ENCODE measurements at places on chromosomes 5 and 9.

- DNase-seq = no peak
Measured at GRCh38 chr9:129809346-129809745, 6.4 kb downstream of the TOR1B start.

DNA sequence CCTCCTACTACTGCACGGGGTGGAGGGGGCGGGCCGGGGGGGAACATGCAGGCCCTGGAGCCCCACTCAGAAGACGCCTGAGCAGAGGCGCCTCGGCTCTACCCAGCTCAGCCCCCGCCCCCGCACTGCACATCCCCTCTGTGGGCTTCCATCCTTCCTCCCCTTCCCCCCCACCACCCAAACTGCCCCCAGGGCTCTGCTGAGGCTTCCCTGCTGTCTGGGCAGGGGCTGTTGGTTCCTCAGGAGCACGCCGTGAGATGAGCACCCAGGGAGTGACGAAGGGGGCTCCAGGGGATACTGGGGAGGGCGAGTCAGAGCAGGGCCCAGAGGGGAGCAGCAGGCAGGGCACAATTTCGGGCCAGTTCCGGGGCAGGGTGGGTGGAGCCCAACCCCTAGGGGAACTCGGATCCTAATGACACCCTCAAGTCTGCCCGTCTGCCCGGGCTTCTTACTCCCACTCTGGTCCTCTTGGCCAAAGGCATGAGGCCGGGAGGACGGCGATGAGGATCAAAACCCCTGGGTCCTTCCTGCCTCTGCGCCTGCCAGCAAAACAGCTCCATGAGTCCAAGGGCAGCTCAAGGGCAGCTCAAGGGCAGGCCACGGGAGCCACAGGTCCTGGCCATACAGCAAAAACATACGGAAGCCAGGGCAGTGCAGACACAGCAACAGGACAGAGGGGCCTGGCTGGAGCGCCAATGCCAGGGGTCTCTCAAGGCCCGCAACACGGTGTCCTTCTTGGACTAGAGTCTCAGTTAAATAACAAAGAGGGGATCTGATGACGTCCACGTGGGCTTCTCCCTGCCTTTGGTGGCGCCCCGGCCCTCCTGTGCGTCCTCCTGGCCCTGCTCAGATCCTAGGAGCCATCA lies 200.9 kb downstream of the AUH start:
- no peak for DNase-seq

GRCh38 chr5:16877267-16877935 lies 58.7 kb downstream of the MYO10 start:
- DNase-seq = no peak

- peak; percentile 47 for DNase-seq
Measured at GRCh38 chr5:154972476-154973080, 31.7 kb downstream of the MRPL22 start.

DNA sequence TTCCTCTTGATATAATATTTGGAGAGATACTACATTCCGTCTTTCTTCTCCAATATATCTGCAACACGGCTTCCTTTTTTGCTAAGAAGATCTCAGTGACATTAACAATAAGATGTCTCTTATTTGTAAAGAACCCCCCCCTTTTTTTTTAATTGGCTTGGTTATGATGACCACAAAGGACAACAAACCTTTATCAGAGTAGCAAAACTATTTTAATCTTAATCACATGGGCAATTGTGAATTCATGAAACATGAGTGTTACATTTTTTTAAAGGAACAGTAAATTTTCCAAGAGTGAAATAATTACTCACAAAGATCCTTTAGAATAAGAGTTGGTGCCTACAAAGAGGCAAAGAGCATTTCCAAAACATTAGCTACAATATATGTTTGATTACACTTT lies 554.1 kb downstream of the MAT2B start:
- no peak for DNase-seq

GRCh38 chr9:100426189-100426529 lies 784 bp upstream of the MSANTD3 start:
- no peak for DNase-seq

- no peak for DNase-seq
Measured at GRCh38 chr5:169921949-169922348, 58.3 kb downstream of the INSYN2B start.

Measured in NCI-H774 (cell line).